DMS153 (cell line): ENCODE measurements at places on chromosomes 4 and X.

GRCh38 chr4:16227462-16227868, 1.2 kb upstream of the TAPT1 start:
- DNase-seq, result no peak

- DNase-seq, result no peak
These were observed 51.4 kb upstream of the HHIP start for GRCh38 chr4:144594471-144594986.

- no peak for DNase-seq
These were observed 87.6 kb upstream of the ZCCHC13 start for GRCh38 chrX:74216421-74216820.

- DNase-seq, result no peak
These were observed 37.2 kb upstream of the FAM9B start for GRCh38 chrX:9071031-9071650.

DNA sequence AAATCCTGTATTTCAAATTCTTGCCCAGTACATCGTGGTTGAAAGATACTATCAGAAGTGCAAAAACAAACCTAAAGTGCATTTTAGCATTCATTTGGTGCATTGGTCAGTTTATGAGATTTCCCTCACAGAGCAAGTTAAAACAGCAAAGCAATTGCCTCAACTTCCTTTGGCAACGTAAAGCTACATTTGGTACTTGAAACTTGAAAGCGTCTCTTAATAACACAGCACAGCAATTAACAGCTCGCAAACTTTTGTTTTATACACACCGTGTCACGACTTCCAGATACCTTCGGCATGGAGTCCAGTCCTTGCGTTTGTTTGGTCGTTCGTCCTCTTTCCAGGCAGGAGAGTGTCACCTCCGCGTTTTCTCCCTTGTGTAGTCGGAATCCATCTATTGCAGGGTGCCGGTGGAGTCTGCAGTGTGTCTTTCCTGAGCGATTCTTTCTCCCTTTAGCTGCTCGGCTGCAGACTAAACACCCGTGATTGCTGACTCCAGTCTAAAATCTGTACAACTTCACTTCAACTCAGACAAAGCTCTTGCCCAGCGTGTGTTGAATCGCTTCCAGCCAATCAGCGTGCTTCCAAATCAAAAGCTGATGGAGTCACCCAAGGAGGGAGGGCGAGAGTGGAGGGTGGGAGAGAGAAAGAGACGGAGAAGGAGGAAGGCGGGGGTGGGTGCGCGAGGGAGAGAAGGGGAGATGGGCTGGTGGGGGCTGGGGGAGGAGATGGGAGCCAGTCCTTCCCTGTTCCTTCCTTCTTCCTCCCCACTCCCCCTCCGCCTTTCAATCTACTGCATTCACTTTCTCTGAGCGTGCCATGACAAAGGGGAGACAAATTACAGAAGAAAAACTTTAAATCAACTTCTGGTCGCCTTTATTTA, at the start of gene PCDH18:
PCDH18 (minus strand) TSS at position 509 of the 883 bp plus-strand sequence; CDS start at position 103, 406 bp downstream.
- peak; percentile 15 for DNase-seq

GRCh38 chr4:3872834-3873313, 106.7 kb downstream of the ADRA2C start:
- DNase-seq, result no peak

DNA sequence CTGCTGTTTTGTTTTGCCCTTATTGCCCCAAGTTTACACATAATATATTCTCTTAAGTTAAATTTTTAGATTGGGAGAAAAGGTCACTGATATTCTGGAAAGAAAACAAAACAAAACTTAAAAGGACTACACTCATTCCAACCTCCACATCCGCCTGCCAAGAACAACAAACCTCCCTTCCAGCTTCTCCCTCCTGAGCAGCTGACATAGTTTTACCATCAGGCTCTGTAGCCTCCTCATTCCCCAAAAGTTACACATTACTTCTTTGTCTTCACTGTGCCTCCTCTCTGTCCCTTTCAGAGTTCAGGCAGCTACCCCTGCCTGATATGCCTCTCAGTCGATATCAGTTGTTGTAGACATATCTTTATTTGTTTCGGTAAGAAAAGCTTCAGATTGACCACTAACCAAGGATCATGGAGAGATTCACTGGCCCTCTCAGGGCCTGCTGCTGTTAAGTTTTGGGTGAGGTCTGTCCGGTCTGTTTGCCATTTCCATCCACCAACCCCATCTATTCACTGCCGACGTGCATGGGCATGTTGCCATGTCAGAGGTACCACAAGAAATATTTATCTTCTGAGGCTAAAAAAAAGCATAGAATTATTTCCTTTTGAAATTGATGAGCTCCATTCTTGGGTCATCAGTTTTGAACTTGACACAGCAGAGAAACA, 164.1 kb downstream of the GASK1B start:
- DNase-seq, result no peak

- no peak for DNase-seq
These were observed 91.9 kb upstream of the CPEB2 start for GRCh38 chr4:14910411-14910810.

DNA sequence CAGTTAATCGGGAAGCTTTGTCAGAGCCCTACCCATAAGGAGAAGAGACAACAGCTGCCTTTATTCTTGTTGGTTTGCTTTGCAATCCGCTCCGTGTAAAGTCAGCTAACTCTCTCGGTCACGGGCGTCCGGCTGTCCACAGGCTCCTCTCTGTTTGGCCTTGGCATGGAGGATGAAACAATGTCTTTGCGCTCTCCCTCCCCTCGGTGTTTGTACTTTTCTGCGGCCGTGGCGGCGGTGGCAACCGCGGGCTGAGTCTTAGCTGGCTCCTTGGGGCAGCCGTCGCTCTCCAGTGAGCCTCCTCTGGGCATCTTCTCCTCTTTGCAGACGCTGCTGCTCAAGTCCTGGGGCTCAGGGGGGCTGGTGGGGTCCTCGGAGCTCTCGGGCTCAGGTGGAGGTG, 10.6 kb upstream of the IRAK1 start:
- DNase-seq, result no peak

DNA sequence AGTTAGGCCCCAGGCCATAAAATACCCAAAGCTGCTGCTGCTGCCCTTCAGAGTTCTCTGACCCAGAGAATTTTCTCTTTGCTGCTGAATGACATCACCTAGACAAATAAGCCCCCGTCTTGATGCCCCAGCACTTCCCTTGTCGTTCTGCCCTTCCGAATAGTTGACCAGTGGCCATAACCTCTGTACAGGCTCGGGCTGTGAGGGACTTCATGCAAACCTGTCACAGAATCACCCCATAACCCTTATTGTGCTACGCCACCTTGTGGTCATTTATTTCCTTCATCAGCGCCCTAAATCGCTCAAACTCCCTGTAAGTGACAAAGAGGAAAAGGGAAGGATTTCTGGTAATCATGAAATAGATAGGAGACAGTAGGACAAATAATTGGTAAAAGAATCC, 18.8 kb downstream of the SPACA5 start:
- peak; percentile 25 for DNase-seq

DNA sequence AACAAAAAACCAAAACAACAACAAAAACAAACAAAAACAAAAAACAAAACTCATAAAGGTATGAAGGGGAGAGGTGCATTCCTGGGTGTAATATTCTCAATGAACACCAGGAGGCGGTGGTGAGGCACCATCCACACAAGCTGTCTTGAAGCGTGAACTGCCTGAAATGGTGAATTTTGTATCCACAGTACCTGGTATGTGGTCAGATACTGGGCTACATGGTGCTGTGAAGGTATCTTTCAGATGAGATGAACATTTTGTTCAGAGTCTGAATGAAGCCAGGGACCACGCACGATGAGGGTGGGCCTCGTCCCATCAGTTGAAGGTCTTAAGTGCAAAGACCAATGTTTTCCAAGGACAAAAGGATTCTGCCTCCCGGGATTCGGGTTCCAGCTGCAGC, 58.5 kb downstream of the ASMT start:
- DNase-seq, result no peak

- no peak for DNase-seq
These were observed 32.1 kb upstream of the GLRA2 start for GRCh38 chrX:14497184-14497666.

DNA sequence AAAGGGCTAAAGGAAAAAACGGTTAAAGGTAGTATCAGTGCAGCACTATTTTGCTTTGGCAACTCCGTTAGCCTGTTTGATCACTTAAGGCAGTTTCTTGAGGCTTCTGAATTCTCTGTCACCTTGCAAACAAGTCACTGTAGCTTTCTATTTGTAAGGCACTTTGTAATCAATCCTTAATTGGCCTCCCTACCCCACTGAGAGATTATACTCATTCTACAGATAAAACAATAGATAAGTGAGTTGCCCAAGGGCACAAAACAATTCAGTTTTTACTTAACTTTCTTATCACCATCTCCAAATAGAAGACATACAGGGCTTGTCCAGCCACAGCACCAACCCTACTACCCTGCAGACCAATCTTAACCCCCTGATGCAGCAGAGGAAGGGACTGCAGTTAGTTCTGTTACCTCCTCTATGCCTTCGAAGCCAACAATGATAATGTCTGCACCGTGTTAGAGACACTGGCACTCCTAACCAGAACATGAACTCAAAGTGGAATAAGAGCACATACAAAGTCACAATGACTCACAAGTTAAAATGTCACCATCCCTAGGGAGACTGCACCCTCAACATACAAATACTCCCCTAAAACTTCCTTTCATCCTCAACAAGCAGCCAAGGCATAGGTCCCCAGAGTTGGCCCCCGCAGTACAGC, 1.7 kb downstream of the TMEM185A start:
- DNase-seq, result no peak

DNA sequence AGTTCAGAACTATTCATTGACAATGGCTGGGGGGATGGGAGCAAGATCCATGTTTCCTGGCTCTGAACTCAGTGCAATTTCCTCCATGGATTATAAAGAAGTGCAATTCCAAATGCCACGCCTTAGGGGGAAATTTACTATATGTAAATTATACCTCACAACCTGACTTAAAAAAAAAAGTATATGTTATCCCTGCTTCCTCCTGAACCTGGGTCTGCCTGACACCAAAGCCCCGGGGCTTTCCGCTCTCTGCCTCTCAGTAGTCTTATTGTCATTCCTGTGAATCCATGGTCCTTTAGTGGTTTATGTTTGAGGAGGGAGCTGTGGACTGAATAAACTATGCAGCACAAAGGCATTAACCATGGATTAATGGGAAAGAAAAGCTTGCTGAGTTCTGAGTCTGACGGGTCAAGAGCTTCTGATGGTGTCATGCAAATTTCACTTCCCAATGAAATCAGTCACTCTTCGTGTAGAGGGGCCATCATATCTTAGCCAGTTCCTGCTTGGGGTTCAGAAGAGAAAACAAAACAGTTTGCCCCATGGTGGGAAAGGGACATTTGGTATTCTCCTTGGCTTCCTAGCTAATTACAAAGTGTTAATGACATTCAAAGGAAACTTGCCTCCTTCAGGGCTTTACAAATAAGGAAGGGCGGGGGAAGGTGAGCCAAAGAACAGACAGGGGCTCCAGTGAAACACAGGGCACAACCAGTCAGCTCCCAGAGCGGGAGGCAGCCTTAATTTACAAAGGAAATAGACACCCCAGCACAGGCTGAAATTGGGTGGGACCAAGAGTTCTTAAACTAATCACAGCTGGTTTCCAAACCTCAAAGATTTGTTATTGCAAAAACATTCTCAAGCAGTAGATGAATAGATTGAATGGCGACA, 14.3 kb downstream of the FAM9C start:
- DNase-seq, result no peak

GRCh38 chr4:94995684-94996394, 238.1 kb downstream of the BMPR1B start:
- DNase-seq, result no peak

DNA sequence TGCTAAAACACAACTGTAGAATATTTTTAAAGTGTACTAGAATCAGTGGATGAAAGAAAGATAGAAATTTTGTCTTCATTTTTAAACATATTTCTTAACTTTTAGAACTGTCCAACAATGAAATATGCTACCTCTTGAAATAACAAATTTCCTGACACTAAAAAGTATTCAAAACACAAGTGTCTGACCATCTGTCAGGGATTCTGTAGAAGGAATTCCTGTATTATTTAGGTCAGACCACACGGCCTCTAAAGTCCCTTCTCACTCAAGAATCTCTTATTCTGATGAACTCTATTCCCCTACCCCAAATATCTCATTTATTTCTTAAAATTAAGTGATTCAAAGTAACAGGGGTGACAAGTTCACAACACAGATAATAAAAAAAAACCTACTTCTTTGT, 99.1 kb downstream of the MAML3 start:
- DNase-seq, result no peak

DNA sequence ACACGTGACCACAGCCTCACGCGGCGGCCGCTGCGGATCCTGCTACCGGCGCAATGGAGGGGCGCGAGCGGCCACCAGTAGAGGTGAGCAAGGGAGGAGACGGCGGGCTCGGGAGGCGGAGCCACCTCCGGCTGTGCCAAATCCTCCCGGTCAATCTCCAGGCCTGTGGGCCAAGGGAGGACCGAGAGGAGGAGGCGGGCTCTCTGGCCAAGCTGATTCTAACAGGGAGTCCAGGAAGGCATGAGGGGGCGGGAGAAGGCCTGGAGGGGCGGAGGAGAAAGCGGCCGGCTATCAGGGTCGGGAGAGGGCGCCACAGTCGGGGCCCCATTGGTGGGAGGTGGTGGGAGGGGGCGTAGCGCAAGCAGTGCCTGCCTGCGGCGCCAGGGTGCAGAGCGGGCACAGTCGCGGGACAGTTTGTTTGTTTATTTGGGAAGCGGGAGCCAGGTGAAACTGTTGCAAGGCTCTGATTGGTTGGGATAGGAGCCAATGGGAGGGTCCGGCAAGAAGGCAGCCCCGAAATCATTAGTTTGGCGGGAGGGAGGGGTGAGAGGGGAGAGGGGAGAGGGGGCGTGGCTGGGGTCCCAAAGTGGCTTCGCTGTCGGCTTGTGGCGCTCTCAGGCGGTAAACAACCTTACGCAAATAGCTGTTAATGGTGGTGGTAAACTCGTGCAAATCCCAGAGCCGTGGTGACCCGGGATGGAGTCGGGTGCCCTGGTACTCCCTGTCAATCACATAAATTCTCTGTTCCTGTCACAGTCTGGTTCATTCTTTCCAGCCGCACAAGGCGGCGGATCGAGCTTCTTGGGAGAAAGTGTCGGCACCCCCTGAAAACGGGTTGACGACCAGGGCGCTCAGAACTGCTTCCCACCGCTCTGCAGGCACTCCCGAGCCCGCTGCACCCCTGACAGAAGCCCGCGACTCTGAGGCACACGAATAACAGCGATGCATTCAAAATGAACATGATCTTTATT, at the start of gene IRS4:
IRS4 (minus strand) TSS at position 55 of the 971 bp plus-strand sequence.
- no peak for DNase-seq

DNA sequence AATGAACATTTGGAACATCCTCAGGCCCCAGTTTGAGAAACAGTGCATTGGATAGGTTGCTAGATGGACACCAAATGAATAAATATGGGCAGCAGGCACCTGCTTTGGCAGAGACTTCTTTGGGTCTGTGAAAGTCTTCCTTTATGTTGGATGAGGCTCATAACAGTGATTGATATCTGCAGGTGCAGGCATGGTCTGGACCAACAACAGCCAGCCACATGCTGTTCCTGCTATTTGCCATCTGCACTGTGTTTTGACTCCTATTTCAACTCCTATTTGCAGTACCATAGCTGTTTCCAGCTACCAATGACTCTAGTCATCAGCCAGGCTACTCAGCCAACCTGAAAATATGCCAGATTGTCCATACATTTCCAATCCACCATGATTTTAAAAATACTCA, 60.9 kb downstream of the ANAPC4 start:
- DNase-seq, result no peak

DNA sequence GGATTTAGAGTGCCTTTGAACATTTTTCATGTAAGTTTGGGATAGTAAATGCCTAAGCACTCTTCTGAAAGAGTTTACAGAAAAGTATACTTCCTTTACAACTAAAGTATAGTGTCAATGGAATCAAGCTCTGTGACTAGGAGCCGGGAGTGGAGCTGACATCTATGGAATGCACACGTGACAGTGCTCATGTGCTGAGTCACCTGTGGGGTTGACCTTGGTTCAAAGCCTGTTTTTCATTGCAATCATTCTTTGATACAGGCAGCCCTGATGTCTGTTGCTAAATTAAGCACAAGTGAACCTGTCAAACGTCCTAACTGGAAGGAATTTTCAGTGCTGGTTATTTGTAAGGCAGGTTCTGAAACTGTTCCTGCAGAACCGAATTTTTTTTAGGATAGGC, 82.5 kb downstream of the GPAT3 start:
- DNase-seq, result no peak
